Calu3 (cell line): ENCODE measurements at places on chromosomes 1 and 21. TPM values are rescaled to one million over a fixed set of nuclear protein-coding genes. Genes with fewer than 3 reads are reported as not detected.

Gene PLEKHN1
- total RNA-seq, result 11.9 and 16.2 TPM in 2 replicates

Gene CFAP45
- total RNA-seq, result 1.6 and 1.8 TPM in 2 replicates

GRCh38 chr1:228471762-228472398, 15.3 kb upstream of the RNF187 start:
- no peak for DNase-seq

Gene MX2
- total RNA-seq, result 17.6 and 65.2 TPM in 2 replicates

Gene ZNF281
- total RNA-seq, result 25.8 and 26.5 TPM in 2 replicates

DNA sequence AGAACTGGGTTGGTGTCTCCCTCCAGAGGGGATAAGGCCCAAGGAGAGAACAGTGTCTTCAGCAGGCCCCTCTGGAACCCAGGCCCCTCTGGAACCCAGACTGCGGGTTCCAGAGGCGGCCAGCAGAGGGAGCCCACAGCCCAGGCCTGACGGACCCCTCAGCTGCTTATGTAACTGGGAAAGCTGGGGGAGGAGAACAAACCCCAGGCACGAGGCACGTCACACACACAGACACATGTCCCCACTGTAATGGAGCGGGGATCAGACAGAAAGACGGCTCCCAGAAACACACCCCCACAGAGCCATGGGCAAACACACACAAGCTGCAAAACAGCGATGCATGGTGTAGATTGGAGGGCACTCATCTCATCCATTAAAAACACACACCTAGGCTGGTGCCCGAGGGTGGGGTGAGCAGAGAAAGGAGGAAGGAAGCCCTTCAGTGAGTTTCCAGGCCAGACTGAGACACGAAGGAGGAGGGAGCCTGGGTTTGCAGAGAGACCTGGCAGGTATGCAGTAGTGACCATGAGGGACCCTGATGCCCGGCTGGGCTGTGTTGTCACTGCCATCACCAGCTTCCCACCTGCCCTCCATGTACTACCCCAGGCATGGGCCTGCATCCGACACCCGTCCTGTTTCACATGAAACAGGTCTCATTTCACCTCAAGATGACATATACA, 2.8 kb upstream of the IGSF8 start:
- DNase-seq, result peak; percentile 83

Gene WNT3A
- total RNA-seq, result not detected in 2 replicates
